ENCODE measurements at places on chromosomes 1 and 21. TPM values are rescaled to one million over a fixed set of nuclear protein-coding genes. Genes with fewer than 3 reads are reported as not detected.
A peak's percentile ranks its signal among the peaks of the same experiment; 100 is the strongest.

- no peaks in the 10 kb centered on the region for H3K4me1 ChIP-seq
- no peak overlapping the region for H3K4me3 ChIP-seq
- H3K27ac ChIP-seq = no peak overlapping the region
- no peaks in the 10 kb centered on the region for H3K27me3 ChIP-seq
Measured at GRCh38 chr1:57848406-57848805, 424.5 kb upstream of the DAB1 start.

DNA sequence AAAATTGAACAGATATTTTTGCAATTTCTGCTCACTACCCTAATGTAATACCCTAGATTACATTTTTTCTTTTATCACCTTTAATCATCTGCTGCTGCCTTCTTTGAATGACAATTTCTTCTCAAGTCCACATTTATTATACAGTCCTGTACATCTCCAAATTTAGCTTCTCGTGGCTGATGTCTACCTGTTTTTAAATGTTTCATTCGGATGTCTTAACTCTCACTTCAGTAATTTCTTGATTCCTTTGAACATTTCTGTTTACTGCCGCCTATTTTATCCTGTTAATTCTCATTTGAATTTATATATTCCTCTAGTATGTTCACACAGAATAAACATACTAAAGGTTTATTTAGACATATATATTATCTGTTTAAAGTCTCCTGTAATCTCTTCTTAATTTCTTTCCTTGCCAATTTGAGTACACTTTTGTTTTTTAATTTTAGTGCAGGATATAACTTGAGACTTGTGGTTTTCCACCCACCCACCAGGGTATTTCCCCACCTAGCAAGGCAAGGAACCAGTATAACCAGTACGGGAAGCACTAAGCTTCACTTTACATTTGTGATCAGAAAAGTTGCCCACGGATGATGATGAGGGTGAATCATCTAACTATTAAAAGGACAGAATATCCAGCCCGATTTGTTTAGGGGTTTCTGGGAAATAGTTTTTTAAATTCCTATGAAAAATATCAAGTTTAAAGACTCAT is 12.7 kb downstream of the INSL5 start:
- peak; percentile 75 for DNase-seq
- H3K27me3 ChIP-seq = no peaks in the 10 kb centered on the region
- H3K4me3 ChIP-seq = no peak overlapping the region
- H3K4me1 ChIP-seq = peaks cover 9% of the 10 kb centered on the region
- no peak overlapping the region for H3K27ac ChIP-seq

DNA sequence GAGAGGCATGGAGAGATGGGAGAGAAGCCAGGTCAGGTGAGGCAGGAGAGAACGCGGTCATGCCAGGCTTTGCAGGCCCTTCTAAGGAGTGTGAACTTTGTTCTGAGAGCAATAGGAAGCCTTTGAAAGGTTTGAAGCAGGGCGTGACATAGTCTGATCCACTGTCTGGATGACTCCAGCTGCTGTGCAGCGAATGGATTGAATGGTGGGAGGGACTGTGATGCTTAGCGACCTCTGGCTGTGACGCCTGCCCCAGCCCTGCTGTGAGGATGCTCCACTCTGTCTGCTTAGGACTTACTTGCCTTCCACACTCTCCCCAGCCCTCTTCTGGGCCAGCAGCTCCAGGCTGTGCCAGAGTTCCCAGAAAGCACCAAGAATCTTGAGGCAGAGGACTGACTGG is 41.8 kb upstream of the POU3F1 start:
- H3K36me3 ChIP-seq = no peaks in the 10 kb centered on the region
- peaks cover 40% of the 10 kb centered on the region for H3K27me3 ChIP-seq
- no peak for DNase-seq
- H3K4me1 ChIP-seq = no peaks in the 10 kb centered on the region
- no peak overlapping the region for H3K27ac ChIP-seq

- H3K4me1 ChIP-seq = no peaks in the 10 kb centered on the region
- DNase-seq = no peak
- no peak overlapping the region for H3K4me3 ChIP-seq
- no peaks in the 10 kb centered on the region for H3K27me3 ChIP-seq
- H3K36me3 ChIP-seq = peaks cover 55% of the 10 kb centered on the region
Measured at GRCh38 chr1:236550961-236551851, 27.4 kb downstream of the LGALS8 start.

DNA sequence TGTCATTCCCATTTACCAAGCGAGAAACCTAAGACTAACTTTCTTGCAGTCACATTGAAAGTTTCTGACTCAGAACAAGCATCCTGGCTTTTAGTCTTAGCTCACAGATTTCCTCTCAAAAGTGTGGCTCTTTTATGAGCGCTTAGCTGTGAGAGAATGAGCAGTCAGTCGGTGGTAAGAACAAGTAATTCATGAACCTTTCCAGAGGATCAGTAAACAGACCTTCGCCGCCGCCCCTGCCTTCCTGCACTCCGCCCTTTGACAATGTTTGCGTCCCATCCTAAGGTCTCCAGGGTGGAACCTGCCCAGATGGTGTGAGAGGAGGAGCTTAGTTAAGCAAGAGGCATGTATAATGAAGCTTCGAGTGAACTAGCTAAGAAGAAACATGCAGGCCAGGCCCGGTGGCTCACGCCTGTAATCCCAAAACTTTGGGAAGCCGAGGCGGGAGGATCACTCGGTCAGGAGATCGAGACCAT is 142.4 kb downstream of the GLUL start:
- H3K27me3 ChIP-seq = no peaks in the 10 kb centered on the region
- DNase-seq = peak; percentile 38
- peaks cover 4% of the 10 kb centered on the region for H3K4me1 ChIP-seq
- H3K36me3 ChIP-seq = no peaks in the 10 kb centered on the region

- no peak for DNase-seq
- no peaks in the 10 kb centered on the region for H3K36me3 ChIP-seq
- H3K4me3 ChIP-seq = no peak overlapping the region
- no peak overlapping the region for H3K27ac ChIP-seq
- H3K4me1 ChIP-seq = no peaks in the 10 kb centered on the region
Measured at GRCh38 chr1:116764466-116764898, 10.3 kb downstream of the CD2 start.

DNA sequence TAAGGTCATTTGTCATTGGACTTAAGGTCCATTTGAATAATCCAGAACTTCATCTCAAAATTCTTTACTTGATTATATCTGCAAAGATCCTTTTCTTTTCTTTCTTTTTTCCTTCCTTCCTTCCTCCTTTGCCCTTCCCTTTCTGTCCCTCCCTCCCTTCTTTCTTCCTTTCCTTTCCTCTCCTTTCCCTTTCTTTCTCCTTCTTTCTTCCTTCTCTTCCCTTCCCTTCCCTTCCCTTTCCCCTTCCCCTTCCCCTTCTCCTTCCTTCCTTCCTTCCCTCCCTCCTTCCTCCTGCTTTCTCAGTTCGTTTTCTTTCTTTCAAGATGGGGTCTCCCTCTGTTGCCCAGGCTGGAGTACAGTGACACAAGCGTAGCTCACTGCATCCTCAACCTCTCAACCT is 35.5 kb downstream of the CA6 start:
- no peaks in the 10 kb centered on the region for H3K27me3 ChIP-seq
- no peaks in the 10 kb centered on the region for H3K36me3 ChIP-seq
- no peak overlapping the region for H3K27ac ChIP-seq

Gene RPE65
- not detected for total RNA-seq

Gene LY9
- total RNA-seq = not detected

Gene KCNK1
- total RNA-seq = 34.7 TPM

Gene TMEM52
- total RNA-seq = 29.1 TPM

Data from PC-3 (cell line).